ENCODE measurements at places on chromosomes 12 and 14. TPM values are rescaled to one million over a fixed set of nuclear protein-coding genes. Genes with fewer than 3 reads are reported as not detected.

The HNF1A gene
- not detected for total RNA-seq

GRCh38 chr12:66709457-66709773 is 30.5 kb upstream of the GRIP1 start:
- H3K4me3 ChIP-seq = no peak overlapping the region
- H3K36me3 ChIP-seq = no peaks in the 10 kb centered on the region
- H3K4me1 ChIP-seq = peaks cover 16% of the 10 kb centered on the region
- no peaks in the 10 kb centered on the region for H3K27me3 ChIP-seq
- DNase-seq = no peak
- H3K27ac ChIP-seq = no peak overlapping the region

DNA sequence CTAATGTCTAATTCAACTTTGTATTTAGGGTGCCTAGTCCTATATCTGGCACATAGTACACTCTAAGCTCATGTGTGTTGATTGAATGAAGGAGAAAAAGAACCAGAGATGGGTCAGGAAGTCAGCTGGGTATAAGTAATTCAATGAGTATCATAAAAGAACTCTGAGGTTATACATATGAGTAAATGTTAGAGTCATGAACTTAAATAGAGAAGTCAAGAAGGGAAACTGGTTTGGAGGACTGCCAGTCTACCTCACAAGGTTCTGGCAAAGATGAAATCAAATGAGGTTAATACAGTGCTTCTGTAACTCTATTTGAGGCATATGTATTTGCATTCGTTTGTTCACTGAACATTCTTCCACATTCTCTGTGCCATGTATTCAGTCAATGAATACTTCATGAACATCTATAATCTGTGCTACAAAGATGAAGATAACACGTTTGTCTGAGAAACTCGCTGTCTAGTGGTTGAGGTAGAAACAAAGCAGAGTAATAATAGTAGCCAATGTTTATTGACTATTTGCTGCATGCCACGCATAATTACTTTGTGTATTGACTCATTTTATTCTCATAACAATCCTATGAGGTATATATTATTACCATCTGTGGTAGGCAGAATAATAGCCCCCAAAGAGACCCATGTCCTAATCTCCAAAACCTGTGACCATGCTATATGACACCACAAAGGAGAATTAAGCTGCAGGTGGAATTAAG is 88.9 kb downstream of the PTGER2 start:
- no peak for DNase-seq
- H3K4me3 ChIP-seq = no peak overlapping the region
- no peak overlapping the region for H3K27ac ChIP-seq
- no peaks in the 10 kb centered on the region for H3K36me3 ChIP-seq
- no peaks in the 10 kb centered on the region for H3K27me3 ChIP-seq

- no peak overlapping the region for H3K27ac ChIP-seq
- no peaks in the 10 kb centered on the region for H3K36me3 ChIP-seq
- no peak for DNase-seq
- peaks cover 4% of the 10 kb centered on the region for H3K4me1 ChIP-seq
- H3K4me3 ChIP-seq = no peak overlapping the region
These were observed 158.4 kb downstream of the KLHL28 start for GRCh38 chr14:44803239-44803905.

- DNase-seq = no peak
- peak overlapping the region; percentile 83 for H3K27ac ChIP-seq
- peaks cover 5% of the 10 kb centered on the region for H3K4me1 ChIP-seq
- H3K27me3 ChIP-seq = no peaks in the 10 kb centered on the region
These were observed 24.9 kb downstream of the BRI3BP start for GRCh38 chr12:125018356-125018755.

The IKZF4 gene
- 42.3 TPM for total RNA-seq

DNA sequence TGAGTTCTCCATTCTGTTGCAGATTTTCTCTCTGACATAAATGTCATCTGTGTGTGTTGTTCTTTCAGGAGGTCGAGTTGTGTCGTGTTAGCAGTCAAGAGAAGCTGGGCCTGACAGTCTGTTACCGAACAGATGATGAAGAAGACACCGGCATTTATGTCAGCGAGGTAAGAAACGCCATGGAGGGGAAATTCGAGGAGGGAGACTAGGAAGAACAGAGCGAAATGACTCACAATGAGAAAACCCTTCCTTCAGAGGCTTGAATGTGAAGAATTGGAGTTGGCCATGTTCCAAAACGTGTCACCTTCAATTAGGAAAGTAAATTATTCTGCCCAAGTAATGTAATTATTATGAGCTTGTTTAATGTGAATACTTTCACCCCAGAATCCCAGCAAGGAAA is 364.5 kb downstream of the PDZRN4 start:
- no peak overlapping the region for H3K27ac ChIP-seq
- DNase-seq = no peak
- H3K4me1 ChIP-seq = no peaks in the 10 kb centered on the region
- H3K27me3 ChIP-seq = no peaks in the 10 kb centered on the region
- H3K4me3 ChIP-seq = no peak overlapping the region

- H3K4me3 ChIP-seq = peak overlapping the region; percentile 9
- DNase-seq = no peak
- H3K27ac ChIP-seq = no peak overlapping the region
- no peaks in the 10 kb centered on the region for H3K36me3 ChIP-seq
These were observed 2.9 kb downstream of the RILPL2 start for GRCh38 chr12:123433615-123434014.

- H3K4me1 ChIP-seq = peaks cover 16% of the 10 kb centered on the region
- no peaks in the 10 kb centered on the region for H3K36me3 ChIP-seq
- H3K27ac ChIP-seq = no peak overlapping the region
- no peak overlapping the region for H3K4me3 ChIP-seq
- DNase-seq = no peak
These were observed 4.4 kb downstream of the CEBPE start for GRCh38 chr14:23114669-23115038.

DNA sequence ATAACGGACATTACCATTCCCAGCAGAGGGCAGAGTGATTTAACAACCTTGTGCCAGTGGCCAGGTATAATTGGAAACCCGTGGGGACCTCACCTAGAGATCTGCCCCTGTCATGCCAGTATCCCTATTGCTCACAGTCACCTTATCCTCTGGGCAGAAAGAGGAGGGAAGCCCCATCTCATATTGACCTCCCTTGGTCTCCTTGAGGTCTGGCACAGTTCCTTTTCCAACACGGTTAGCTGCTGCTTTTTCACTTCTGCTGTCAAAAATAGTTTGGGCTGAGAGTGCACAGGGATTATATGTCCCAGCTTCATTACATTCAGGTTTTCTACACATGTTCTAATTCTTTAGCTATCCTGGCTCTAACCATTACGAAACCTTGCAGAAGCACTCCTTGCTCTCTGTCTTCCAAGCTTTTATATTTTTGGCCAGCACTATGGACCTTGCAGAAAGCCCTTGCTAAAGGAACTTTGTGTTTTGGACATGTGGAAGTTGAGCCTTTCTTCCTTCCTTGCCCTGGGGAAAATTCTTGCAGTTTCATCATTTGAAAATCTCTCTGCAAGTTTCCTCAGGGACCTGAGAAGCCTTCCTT is 111.7 kb upstream of the MIS18BP1 start:
- no peak for DNase-seq
- H3K4me1 ChIP-seq = no peaks in the 10 kb centered on the region
- no peak overlapping the region for H3K4me3 ChIP-seq

DNA sequence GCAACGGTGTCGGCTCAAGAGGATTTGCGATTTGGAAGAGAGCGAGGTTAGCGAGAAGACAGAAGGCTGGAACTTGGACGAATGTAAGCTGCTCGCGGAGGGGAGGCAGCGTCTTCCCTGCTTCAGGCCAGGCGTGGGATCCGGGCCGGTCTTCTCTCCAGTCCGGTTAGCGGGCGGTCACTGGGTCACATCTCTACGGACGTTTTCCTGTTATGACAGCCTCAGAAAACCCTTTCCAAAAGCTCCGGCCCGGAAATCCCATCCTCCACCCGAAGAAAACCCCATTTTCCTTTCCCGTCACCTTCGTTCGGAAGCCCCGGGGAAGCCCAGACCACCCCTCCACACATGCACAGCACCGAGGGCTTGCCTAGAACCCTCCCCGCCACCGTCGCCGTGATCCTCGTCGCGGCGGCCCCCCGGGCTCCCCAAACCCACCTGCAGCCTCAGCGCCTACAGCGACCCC is 268 bp downstream of the NDUFB1 start:
- DNase-seq = peak; percentile 5
- H3K27ac ChIP-seq = peak overlapping the region; percentile 100
- no peaks in the 10 kb centered on the region for H3K27me3 ChIP-seq
- H3K4me3 ChIP-seq = peak overlapping the region; percentile 98
- peaks cover 25% of the 10 kb centered on the region for H3K4me1 ChIP-seq
- H3K36me3 ChIP-seq = peaks cover 3% of the 10 kb centered on the region

- DNase-seq = no peak
- no peak overlapping the region for H3K27ac ChIP-seq
- H3K27me3 ChIP-seq = no peaks in the 10 kb centered on the region
- H3K36me3 ChIP-seq = no peaks in the 10 kb centered on the region
- H3K4me3 ChIP-seq = no peak overlapping the region
These were observed 213.1 kb upstream of the FLRT2 start for GRCh38 chr14:85316701-85317410.

All from neural crest cell (in vitro differentiated cells).